ENCODE measurements at places on chromosomes 1 and 21.

GRCh38 chr1:101356604-101357443, 120.0 kb downstream of the S1PR1 start:
- DNase-seq = no peak

GRCh38 chr21:29496337-29496736, 197.6 kb downstream of the BACH1 start:
- DNase-seq = no peak

DNA sequence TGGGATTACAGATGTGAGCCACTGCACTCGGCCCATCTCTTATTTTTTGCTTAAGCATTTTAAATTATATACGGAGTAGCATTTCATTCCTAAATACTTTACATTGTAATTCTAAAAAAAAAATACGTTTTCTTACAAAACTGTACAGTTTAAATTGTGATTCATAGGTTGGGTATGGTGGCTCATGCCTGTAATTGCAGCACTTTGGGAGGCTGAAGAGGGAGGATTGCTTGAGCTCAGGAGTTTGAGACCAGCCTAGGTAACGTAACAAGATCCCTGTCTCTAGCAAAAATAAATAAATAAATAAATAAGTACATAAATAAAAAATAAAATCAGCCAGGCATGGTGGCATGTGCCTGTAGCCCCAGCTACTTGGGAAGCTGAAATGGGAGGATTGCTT, 24.6 kb downstream of the TBCE start:
- no peak for DNase-seq

DNA sequence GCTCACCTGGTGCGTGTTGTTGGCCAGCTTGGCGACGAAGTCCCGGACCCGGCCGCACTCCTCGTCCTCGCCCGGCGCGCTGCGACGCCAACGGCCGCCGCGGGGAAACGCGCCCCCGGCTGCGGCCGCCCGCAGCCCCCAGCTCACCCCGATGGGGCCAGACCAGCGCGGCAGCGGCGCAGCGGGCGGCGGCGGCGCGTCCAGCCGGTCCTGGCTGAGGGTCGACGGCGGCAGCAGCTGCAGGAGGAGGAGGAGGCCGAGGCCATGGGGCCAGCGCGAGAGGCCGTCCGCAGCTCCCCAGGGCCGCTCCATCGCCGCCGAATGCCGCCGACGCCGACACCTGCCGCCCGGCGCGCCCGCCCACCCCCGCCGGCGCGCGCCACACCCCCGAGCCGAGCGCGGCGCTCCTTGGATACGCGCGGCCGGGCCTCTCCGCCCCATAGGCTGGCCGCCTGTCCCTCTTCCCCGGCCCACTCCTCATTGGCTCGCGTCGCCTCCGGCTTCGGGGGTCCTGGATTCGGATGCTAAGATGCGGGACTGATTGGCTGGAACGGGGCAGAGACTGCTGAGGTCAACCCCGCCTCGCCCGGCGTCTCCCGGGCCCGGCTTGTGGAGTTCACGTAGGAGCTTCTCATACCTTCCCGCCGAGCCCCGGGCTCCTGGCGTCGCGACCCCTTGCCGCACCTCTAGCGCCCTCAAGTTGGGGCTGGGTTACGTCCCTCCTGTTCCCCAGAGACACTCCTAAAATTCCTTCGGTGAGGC, at the start of gene SORT1:
TSS of gene SORT1 (minus strand) at position 338 of the 762 bp plus-strand sequence. CDS start at position 312, 26 bp downstream.
- DNase-seq = peak; percentile 46

DNA sequence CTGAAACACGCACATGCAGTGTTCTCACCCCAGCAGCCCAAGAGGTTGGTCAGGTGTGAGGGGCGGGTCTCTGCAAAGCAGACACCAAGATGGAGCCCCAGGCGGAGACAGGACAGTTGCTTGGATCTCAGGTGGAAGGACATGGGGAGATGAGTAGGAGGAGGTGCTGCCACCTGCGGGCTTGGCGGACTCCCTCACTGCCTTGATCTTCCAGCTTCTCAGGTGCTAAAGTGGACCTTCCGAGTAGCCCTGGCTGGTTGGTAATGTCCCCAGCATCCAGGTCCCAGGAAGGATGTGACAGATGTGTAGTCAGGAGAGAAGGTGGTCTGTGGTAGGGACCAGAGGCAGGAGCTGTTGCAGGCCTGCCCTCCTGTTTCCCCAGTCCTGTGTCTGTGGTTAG, 114.1 kb downstream of the AJAP1 start:
- no peak for DNase-seq

DNA sequence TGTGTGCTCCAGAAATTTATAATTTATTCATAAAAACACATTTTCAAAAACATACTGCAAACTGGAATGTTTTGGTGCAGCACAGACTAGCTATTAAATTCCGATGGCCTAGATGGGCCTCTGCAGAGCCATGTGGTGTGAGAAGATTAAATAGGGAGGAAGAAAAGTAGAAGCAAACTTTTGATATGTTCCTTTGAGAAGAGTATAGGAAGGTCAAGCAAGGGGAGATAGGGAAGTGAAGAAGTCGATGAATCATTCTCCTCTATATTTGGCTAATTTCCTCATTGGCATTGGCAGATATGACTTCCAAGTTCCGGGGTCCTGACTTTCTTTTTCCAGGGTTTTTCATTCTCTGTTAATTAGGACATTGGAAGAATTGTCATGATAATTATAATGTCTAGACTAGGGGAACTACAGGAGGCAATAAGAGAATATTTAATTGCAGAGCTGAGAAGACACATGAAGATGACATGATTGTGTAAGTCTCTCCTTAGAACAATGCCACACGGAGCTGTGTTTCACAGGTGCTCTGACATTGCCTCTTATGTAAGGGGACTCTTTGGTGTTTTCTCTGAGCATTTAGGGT, 19.3 kb upstream of the ZNF326 start:
- no peak for DNase-seq

- no peak for DNase-seq
Observed at GRCh38 chr1:78683079-78683478, 33.4 kb downstream of the IFI44 start.

- peak; percentile 80 for DNase-seq
Observed at GRCh38 chr1:206658264-206658980, 23.1 kb downstream of the DYRK3 start.

GRCh38 chr1:57279909-57280666, 143.8 kb downstream of the DAB1 start:
- DNase-seq = no peak

- DNase-seq = no peak
Observed at GRCh38 chr1:85544689-85545215, 35.8 kb upstream of the CCN1 start.

DNA sequence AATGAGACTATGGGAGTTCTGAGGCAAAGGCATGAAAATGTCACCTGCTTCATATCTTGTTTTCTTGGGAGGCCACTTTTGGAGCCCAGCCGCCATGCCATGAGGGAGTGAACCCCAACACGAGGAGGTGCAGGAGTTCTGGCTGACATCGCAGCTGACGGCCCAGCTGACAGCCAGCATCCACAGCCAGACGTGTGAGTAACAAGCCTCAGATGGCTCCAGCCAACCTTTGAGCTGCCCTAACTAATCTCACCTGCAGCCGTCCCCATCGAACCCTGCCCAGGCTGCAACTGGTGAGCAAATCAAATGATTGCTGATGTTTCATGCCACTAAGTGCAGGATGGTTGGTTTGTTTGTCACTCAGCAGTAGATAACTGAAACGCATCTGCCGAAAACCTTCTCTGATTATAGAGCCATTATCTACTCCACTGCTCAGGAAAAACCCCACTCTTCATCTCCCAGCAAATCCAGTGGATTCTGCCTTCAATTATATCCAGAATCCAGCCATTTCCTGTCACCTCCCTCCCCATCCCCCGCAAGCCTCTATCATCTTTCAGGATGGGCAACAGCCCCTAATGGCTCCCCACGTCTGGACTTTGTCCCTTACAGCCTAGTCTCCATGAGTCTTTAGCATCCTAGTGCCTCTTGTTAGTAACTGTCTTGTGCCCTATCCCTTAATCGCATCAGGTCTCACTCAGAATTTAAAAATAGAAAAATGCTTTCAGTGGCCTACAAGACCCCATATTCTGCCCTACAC, 18.5 kb upstream of the RAB4A start:
- no peak for DNase-seq

- no peak for DNase-seq
Observed at GRCh38 chr21:15421441-15421881, 308.3 kb upstream of the USP25 start.

Measured in GM12891 (cell line).